Fibroblast of villous mesenchyme (primary cell): ENCODE measurements at places on chromosomes 16 and 17.

DNA sequence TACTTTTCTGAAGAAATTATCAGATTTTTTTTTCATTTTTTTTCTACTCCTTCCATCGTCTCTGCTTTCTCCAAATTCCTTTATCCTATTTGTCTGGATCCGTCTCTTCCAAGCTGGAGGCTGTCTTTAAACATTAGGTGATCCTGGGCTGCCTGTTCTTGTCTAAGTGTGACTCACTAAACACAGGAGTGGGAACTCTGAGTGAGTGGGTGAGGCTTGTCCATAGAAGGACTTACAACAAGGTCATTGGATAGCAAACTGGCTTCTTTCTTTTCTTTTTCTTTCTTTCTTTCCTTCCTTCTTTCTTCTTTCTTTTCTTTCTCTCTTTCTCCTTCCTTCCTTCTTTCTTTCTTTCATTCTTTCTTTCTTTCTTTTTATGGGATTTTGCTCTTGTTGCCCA is 18.2 kb downstream of the ALOX15 start:
- DNase-seq, result peak; percentile 18

DNA sequence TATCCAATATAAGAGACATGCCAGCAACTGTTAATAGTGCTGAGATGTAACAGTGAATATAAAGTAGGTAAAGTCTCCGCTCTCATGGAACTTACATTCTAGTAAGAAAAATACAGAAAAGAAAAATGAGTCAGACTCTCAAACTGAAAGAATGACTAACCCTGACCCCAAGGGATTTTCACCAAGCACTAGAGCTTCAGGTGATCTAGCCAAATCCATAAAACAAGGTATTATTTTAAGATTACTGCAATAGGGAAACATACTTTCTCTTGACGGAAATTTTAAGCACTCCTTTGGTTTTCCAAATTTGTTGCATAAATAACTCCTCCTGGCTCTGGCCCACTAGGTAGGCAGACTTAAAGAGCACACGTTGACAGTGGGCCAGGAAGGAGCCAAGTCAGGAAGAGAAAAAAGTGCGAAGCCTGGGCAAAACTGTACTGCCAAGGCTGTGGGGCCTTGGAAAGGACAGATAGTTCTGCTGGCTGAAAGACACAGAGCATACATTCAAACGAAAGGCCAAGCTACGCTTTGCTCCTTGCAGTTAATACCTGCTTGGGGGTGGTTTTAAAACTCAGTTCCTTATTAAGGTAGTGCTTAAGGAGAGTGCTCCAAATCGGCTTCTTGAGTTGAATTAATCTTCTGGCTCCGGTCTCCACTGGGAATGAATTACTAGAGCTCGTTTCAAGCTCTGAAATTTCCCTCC is 1.4 kb downstream of the GOT2 start:
- no peak for DNase-seq

DNA sequence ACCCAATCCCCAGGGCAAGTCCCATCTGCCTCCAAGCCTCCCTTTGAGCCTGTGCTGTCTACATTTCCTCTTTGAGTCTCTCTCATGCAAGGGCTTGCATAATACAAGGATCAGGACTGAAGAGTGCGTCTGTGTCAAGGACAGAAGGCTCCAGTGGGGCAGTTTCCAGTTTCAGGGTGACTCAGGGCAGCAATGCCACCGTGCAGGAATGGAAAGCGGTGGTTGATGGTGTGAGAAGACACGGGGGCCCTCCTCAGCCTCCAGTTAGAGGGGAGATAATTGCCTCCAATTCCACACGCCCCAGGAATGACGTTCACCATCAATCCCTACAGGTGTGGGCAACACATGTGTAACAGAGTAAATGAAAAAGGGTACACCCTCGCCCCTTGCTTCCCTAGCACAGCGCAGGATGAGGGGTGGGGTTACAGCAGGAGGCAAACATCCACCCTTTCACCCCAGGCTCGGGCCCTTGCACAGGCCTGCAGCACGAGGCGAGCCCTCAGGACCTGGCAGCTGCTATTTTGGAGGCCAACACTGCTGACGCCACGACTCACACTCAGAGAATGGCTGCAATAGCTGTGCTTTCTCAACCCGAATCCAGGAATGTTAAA is 24.8 kb upstream of the SLC25A19 start:
- DNase-seq, result no peak

DNA sequence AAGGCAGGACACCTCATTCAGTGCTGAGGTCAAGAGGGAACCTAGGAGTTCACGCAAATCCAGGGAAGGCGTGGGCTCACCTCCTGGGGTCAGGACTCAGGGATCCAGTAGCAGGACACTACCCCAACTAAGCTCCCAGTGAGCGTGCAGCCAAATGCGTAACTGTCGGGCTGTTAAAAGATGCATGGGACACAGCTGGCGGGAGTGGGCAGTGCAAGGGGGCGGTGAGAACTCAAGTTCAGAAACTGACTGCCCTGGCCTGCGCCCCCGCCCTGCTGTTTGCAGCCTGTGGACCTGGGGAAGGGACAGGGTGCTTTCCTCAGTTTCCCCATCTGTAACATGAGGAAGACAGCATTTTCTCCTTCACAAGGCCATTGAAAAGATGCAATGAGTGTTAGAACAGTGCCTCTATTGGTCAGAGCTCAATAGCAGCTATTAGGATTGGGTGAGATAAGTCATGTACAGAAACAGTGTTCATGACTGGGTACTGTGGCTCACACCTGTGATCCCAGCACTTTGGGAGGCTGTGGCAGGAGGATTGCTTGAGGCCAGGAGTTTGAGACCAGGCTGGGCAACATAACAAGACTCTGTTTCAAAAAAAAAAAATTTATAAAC is 20.2 kb downstream of the CDIPT start:
- no peak for DNase-seq

DNA sequence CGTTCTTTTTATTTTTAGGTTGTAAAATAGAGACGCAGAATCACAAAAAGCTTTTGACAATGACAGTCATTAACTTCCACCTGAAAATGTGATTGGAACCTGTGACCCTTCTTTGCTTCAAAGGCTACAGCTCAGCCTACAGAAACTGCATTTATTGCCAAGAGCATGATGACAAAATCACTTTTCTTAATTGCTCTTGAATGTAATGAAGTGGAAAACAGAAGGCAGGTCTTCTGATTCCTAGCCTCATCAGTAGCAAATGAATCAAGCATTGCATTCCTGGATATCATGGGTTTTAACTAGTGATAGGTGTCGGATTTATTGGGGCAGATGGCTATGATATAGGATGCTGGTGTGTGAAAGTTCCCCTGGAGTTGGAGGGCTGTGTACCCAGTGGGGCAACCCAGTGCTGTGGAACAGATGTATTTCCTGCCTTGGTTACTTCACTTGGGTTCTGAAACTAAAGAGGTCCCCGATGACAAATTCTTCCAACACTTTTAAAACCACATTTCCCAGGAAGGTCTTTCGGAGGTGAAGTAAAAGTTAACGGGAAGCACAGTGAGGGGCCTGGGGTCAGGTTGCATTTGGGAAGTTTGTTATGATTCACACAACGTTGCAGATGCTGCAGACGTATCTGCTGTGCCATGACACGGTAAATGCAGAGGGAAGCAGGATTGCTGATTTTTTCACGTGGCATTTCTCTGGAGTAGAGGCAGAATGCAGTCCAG is 127.5 kb downstream of the HS3ST3A1 start:
- DNase-seq, result peak; percentile 38

DNA sequence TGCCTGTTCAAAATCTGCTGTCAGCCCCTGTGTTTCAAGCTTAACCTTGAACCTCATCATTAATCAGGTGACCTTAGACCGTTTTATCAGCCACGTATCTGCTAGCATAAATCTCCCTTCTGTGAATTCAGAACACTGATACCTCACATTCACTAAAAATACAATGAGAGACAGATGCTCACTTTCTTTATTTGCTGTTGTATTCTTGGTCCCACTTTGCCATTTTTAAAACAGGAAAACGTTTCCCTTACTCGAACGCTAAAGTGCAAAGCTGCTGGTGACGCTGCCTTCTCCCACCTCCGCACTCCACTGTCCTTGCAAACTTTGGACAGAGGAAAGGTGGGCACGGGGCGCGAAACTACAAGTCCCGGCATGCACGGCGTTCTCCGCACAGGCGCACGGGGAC is 220 bp upstream of the ARHGAP44 start:
- no peak for DNase-seq

GRCh38 chr17:43927060-43927864 is 15.0 kb downstream of the PPY start:
- DNase-seq, result no peak

GRCh38 chr16:31439519-31439918 is 3.1 kb downstream of the ZNF843 start:
- DNase-seq, result no peak

GRCh38 chr17:45573924-45574770 is 83.6 kb upstream of the PLEKHM1 start:
- DNase-seq, result peak; percentile 38

GRCh38 chr16:56909527-56909979 is 22.4 kb upstream of the HERPUD1 start:
- DNase-seq, result peak; percentile 23

DNA sequence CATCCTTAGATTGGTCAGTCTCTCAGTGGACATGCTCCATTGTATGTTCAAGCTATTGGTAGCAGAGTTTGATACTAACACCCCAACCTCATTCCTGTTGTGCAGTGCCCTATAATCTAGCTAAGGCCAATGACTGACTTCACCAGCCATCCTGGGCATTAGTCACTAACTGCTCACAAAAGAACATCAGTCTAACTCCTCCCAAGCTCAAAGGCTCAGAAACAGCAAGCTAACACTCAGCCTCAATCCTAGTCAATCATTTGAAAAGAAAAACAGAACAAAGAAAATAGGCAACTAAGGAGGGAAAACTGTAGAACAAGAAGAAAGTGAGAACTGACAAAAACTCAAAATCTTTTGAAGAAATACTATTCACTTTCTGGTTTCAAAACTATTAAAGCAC is 199.1 kb upstream of the C17orf78 start:
- no peak for DNase-seq
